A172 (cell line): ENCODE measurements at places on chromosomes 7 and 10. TPM values are rescaled to one million over a fixed set of nuclear protein-coding genes. Genes with fewer than 3 reads are reported as not detected.

ST8SIA6 gene
- 1.00 and 1.2 TPM in 2 replicates for total RNA-seq

HABP2 gene
- not detected in 2 replicates for total RNA-seq

HDAC9 gene
- total RNA-seq: 45.7 and 53.6 TPM in 2 replicates

UCN3 gene
- total RNA-seq: not detected in 2 replicates

TRIL gene
- total RNA-seq: not detected in 2 replicates

BNIP3 gene
- 67.9 and 79.3 TPM in 2 replicates for total RNA-seq

CLDN4 gene
- 31.4 and 35.4 TPM in 2 replicates for total RNA-seq

MSMB gene
- total RNA-seq: not detected in 2 replicates

TASOR2 gene
- total RNA-seq: 59.0 and 77.7 TPM in 2 replicates

DNA sequence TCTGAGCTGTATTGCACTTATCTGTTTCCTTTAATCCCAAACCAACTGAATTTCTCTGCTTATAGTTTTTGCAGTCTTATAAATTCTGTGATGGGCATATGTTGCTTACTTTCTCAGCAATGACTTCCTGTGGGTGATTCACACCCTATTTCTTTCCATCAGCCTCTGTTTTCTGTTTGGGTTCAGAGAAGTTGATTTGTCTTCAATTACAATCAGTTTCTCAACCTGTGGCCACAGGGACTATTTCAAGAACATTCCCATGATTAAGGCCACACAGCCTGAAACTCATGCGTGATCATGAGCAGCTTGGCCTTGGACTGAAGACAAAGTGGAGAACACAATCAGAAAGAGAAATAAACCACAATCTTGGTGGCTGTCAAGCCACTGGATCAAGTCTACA lies 1174.6 kb upstream of the C7orf33 start:
- no peak for DNase-seq

DNA sequence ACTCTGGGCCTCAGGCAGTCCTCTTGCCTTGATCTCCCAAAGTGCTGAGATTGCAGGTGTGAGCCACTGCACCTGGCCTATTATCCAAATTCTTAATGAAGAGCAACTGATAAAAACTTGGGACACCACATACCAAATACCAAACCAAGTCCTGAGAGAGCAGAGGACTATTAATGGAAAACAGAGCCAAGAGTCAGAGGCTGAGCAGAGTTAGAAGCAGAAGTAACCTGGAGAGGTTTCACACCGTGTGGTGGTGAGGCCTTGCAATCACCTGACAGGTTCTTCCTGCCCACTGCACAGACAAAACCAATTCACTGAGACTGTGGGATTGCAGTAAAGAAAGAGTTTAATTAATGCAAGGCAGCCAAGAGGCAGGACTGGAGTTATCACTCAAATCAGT lies 16.0 kb downstream of the SSMEM1 start:
- DNase-seq: no peak

- DNase-seq: no peak
Measured at GRCh38 chr10:660970-661596, 28.4 kb downstream of the DIP2C start.

DNA sequence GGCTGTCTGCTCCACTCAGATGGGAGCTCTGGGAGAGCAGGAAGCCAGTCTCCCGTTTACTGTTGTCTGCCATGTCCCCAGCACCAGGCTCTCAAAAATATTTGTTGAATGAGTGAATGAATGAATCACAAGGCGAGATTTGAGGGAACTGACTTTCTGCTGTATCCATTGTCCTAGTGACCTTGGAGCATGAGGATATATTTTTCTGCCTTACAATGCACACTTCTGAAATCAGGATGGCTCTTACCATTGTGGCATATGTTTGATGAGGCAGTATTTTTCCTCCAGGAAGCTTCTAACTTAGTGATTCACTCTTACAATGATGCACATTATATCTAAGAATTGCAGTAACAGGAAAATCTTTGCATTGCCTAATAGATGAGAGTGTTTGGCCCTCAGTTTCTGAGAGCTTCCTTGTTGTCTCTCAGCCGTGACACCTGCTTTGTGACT lies 136.4 kb downstream of the RPS24 start:
- DNase-seq: no peak

DNA sequence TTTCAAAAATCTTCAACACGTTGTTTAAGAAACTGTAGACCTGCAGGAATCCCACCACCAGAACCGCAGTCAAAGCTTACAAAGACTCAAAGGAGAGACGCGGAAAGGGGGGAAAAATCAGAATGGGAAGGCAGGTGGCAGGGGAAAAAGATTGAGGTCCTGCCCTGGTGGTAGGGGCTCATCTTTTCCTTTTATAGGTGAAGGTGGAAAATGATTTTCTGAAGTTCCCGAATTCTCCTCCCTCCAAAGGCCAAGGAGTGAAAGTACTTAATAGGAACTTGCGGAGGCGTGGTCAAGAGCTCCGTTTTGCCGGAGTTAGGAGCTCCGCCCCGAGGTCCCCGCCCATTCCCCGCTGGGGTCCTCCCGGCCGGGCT lies 724 bp downstream of the BBIP1 start:
- DNase-seq: peak; percentile 91

- peak; percentile 69 for DNase-seq
Measured at GRCh38 chr7:74483402-74484336, 30.0 kb downstream of the GTF2IRD1 start.

GRCh38 chr7:96481796-96482195 lies 159.9 kb upstream of the SLC25A13 start:
- no peak for DNase-seq

- DNase-seq: no peak
Measured at GRCh38 chr10:62853710-62854109, 37.5 kb upstream of the EGR2 start.

DNA sequence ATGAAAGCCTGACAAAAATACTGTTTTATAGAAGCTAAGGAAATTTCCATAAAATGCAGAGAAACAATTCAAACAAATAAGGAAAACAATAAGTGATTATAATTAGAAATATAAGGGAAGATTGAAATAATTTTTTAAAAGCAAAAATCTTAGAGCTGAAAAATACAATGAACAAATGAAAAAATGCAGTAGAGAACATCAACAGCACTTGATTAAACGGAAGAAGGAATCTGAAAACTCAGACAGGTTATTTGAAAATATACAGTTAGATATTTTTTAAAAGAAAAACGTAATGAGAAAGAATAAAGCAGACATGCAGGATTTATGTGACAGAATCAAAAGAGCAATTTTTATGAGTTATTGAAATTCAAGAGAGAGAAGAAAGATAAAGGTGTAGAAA lies 279.1 kb upstream of the MAGI2 start:
- DNase-seq: no peak

DNA sequence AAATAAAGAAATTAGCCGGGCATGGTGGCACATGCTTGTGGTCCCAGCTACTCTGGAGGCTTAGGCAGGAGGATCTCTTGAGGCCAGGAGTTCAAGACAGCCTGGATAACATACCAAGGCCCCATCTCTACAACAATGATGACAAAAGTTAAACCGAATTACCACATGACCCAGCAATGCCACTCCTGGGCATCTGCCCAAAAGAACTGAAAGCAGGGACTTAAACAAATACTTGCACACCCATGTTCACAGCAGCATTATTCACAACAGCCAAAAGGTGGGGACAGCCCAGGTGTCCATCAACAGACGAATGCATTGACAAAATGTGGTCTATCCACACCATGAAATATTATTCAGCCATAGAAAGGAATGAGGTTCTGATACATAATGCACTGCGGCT lies 83.9 kb downstream of the HIP1 start:
- DNase-seq: no peak

DNA sequence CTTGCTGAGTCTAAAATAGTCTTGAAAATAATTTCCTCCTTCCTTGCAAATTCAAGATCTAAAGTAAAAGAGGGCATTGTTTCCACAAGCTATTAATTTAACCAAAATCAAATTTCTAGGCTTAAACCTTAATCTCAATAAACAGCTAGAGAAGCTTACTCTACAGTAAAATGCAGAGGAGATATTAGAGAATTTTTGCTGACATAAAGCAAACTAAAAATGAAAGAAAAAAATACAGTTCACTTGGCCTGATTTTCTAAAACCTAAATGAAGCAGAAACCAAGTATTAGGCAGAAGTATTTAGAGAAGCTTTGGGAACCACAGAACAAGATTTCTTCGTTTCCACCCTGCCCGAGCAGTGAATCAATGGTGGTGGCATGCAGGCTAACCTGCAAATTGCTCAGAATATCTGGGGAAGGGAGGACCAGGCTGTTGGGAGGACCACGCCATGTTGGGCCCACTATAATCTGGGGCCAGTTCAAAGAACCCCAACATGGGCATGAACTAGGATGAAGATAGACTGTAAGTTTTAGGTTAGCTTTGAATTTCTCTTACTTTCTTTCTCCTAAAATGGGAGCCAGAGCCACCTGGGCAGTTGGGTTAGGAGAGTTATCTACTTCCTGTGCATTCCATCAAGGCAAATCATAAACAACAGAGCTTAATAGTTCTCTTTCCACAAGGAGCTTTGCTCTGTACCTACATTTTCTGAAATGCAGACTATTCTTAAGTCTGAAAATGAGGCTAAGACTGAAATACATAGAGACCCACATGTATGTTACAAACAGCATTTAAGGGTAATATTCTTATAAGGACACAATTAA lies 4.1 kb downstream of the LAMB1 start:
- no peak for DNase-seq

DNA sequence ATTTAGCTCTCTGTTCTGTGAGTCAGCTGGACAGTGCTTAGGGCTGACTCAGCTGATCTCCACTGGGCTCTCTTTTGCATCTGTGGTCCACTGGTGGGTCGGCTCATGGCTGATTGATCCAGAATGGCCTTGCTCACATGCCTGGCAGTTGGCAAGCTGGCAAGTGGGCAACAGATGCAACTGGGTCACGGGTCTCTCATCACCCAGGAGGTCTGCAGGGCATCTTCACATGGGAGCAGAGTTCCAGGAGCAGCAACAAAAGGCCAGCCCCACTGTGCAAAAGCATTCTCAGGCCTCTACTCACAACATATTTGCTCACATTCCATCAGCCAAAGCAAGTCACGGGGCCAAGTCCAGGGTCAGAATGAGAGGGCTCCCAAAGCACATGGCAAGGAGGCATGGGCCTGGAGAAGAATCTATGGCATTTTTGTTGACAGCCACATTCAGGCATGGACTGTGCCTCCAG lies 98.8 kb downstream of the OAT start:
- no peak for DNase-seq

GRCh38 chr7:71350680-71351079 lies 218.7 kb downstream of the GALNT17 start:
- DNase-seq: no peak

DNA sequence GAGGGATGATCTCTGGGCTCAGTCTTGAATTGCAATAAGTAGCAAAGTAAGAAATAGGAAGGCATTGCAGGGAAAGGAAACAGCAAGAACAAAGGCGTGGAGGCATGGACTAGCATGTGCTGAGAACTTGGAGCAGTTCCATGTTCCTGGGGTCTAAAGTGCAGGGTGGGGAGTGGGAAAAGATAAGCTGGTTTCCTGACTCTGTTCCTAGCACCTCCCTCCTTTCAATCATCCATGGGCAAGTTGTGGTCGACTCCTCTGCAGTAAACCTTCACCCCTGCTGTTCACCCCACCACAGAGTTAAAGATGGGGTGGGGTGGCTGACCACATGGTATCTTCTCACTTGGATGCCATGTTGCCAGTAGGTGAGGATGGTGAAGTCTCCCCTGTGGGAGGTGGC lies 29.6 kb downstream of the RPS24 start:
- DNase-seq: no peak

- no peak for DNase-seq
Measured at GRCh38 chr10:103933557-103934121, 15.7 kb upstream of the STN1 start.

GRCh38 chr7:139992353-139993044 lies 70.3 kb downstream of the PARP12 start:
- DNase-seq: no peak

GRCh38 chr10:49207936-49208487 lies 19.8 kb upstream of the TMEM273 start:
- DNase-seq: no peak

DNA sequence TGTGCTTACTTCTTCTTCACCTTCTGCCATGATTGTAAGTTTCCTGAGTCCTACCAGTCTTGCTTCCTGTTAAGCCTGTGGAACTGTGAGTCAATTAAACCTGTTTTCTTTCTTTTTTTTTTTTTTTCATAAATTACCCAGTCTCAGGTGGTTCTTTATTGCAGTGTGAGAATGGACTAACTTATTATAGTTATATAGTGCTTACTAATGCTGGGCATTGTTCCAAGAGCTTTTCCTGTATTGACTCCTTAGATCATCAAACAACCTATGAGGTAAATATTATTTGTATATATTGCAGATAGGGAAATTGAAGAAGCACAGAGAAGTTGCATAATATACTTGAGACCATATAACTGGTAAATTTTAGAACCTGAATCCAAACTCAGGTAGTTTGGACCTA lies 98.1 kb downstream of the MBL2 start:
- DNase-seq: no peak

GRCh38 chr7:45158471-45158870 lies 880 bp downstream of the RAMP3 start:
- DNase-seq: no peak

DNA sequence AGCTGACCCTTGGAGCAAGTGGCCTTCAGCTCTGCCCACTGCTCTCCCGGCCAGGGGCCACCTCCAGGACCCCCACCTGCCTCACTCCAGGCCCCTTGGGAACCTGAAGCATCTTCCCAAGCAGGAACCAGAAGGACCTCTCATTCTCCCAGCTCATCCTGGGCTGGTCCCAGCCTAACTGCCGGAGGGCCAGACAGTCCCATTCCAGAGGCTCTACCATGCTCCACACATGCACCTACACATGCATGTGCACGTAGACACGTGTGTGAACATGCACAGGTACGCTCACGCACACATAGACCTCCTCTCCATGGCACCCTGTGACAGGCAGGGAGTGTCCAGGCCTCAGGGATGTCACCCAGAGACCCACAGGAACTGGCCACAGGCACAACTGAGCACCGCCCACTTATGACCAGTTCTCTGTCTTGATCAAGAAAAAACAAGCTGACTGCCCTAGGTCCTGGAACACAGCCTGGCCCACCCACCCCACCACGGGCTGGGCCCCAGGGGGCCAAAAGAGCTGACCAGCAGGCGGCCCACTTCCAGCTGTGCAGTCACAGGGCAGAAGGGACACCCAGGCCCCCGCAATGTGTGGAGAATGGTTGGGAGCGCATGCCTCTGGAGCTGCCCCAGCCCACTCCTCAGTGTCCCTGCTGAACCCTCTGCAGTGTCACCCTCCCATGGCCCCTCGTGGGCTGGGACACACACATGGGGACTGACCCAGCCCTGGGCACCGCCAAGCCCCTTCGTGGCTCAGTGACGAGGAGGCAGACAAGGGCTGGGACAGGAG lies 43.4 kb downstream of the CAMK2B start:
- no peak for DNase-seq

GRCh38 chr10:117936141-117936540 lies 110.6 kb downstream of the RAB11FIP2 start:
- DNase-seq: no peak

GRCh38 chr7:157813741-157814661 lies 477.2 kb downstream of the DNAJB6 start:
- DNase-seq: no peak

DNA sequence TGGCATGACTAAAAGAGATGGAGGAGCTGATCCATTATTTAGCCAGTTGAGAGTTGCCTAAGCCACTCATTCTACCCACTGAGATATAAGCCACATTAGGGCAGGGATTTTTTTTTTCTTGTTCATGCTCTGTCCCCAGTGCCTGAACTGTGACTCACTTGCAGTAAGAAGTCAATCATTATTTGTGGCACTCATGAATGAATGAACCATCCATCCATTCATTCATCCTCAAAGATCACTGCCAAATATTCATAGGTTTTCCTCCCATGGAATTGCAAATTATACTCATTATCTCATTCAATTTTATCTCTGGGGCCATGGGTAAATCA lies 22.8 kb upstream of the ARID5B start:
- DNase-seq: no peak
